ENCODE measurements at places on chromosomes 3 and 15.

DNA sequence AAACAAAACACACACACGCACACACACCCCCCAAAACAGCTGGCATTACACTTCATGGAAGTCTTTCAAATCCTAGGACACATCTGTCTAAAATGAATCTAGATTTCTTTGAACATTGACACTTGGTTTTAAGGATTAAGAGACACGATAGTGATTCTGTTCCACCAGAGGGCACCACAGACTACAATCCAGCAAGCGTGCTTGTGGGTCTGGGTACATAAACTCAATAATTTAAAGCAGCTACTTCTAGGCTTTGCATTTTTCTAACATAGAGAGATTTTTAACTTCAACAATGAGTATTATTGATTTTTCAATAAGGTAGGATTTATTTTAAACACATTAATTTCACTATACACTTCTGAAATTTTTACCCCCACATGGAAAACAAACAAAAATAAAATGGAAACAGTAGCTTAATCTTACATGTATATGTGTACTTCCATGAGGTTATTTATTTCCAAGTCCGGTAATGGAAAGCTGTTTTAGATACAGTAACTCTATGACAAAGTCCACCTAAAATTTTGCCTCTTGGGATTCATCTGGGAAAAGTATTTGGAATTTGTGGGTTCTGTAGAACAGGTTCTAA is 564.0 kb upstream of the TGFBR2 start:
- DNase-seq: peak; percentile 34

- no peak for DNase-seq
Observed at GRCh38 chr3:60386306-60386705, 864.9 kb downstream of the FHIT start.

DNA sequence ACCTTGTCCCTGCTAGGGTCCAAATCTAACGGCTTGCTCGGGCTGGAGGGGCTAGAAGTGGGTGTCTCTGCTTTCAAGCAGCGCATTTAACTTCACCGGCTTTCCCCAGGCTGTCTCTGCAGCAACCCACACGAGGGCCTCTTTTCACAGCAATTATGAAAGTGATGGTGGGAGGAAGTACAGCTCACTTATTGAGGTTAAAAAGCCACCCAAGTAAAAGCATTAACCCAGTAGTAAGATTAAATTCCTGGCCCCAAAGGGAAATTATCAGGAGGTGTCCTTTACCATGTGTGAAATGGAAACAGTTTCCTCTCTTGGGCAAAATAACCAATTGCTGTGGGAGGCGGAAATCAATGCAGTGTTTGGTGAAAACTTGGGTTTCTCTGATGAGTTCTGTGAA is 41.1 kb downstream of the NGRN start:
- DNase-seq: no peak

- no peak for DNase-seq
Observed at GRCh38 chr3:66456711-66457173, 44.1 kb downstream of the LRIG1 start.

DNA sequence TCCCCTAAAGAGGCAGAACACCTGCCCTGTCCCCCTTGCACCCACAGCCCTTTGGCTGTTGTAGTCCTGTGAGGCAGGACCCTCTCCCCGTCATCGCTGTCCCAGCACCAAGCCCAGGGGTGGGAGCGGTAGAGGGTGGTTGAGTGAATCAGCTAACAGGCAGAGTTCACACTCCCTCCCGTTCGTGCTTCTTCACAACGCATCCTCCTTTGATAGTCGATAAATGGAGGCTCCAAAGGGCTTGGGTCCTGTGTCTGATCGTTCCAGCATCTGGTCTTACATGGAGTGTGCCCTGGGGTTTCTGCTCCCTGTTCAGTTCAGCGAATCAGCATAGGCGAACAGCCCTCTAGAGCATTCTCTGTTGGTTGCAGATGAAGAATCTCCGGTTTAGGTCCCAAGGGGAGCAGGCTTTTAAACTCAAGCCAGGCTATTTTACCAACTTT is 820 bp upstream of the HMCES start:
- DNase-seq: peak; percentile 35

DNA sequence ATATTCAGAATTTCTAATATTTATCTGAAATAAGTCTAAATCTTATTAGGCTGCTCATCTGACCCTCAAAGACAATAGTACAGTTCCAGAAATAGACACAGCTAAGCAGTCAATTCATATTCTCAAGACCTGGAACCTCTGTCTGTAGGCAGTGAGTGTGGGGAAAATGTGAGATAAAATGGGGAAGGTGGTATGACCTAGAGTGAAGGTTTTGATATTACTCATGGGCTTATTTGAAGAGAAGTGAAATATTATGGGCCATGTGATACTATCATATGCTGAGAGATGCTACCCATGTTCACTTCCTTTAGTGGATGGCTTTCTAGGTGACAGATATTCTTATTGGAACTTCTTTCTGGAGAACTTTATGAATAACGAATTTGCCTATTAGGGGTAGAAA is 33.5 kb downstream of the TGFBR2 start:
- no peak for DNase-seq

- DNase-seq: no peak
Observed at GRCh38 chr15:48336940-48337339, 5.7 kb downstream of the DUT start.

- DNase-seq: no peak
Observed at GRCh38 chr15:66760968-66761725, 59.1 kb downstream of the SMAD6 start.

DNA sequence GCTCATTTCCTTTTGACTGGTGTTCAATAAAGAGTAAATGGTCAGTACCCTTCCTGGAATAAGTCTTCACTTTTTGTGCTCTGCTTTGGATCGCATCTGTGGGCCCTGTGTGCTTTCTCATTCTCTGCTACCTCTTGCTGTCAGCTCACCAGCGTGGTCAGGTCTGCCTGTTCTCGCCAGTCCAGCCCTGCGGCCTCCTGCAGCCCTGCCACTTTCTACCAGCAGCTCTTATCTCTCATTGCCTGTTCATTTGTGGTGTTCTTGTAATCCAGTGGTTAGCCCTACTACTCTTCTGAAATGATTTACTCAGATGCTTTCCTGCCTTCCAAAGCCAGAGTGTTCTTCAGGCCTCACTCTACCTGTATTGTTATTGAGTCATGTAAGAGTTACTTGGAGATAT is 54.8 kb downstream of the CHCHD6 start:
- no peak for DNase-seq

DNA sequence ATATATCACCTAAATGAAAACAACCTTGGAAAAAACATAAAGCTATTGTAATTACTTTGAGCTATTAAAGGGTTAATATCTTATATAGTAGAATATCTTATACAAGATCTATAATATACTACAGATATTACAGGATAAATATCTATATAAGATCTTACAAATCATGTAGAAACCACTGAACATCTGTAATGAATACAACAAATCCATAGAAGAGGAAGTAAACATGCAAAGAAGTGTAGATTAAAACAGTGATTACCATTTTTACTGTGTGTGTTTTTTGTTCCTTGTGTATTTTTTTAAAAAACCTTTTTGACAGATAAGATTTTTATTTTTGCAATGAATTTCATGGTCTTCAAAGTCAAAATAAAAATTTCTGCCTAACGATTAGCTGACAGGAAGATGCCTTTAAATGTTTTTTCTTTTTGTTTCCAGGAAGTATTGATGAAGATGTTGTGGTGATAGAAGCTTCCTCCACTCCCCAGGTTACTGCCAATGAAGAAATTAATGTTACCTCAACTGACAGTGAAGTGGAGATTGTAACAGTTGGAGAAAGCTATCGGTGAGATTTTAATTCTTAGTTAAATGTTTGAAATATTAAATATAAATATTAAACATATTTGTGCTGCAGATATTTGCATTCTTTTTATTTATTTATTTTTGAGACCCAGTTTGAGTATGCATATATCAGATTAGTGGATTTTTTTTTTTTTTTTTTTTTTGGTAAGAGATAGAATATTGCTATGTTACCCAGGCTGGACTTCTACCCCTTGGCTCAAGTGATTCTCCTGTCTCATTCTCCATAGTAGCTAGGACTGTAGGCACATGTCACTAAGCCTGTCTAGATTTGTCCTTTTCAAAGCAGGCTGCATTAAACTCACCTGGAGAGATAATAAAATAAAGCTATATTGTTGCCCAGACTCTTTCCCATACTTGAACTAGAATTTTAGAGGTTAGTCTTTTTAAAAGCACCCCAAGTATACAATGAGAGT is 52.8 kb upstream of the CCNB2 start:
- DNase-seq: no peak

- DNase-seq: no peak
Observed at GRCh38 chr3:13772321-13772745, 107.5 kb downstream of the WNT7A start.

DNA sequence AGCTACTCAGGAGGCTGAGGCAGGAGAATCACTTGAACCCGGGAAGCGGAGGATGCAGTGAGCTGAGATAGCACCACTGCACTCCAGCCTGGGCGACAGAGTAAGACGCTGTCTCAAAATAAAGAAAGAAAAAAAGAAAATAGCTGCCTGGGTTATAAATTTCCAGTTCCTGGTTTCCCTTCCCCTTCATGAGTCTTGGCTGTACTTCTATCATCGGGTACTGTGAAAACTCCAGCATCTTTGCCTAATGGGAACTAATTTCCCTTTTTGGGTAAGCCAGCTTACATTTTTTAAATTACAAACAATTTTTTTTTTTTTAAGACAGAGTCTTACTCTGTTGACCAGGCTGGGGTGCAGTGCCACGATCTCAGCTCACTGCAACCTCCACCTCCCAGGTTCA is 15.0 kb downstream of the DENND4A start:
- no peak for DNase-seq

- DNase-seq: peak; percentile 42
Observed at GRCh38 chr15:65646486-65646885, 24.7 kb downstream of the SLC24A1 start.

DNA sequence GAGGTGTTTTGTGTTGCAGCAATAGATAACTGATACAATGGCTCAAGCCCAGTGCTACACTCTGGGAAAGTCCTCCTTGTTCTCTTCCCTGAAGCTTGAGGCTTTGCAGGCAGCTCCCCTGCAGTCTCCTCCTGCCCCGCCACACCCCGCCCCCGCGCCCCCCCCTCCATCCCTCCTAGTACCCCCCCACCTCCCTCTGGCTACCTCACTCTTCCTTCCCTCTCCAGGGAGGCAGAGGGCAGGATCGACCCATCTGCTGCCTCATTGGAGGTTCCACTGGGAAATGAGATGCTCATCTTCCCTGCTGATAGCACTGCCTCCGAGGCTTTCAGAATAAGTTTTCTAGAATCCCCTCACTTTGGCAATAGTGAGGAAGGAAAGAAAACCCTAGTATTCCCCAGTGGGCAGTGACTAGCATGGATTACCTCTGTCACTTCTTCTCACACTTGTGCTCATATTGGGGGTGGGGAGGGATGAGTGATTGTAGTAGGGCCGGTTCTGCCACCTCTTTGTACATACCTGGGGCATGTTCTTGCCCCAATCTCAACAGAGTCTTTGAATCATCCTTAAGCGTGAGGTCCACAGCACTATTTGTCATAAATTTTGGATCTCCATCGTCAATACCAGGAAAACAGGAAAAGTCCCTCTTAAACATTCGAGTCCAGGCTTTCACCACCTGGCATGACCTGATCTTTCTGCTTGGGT is 16.3 kb upstream of the RAB7A start:
- no peak for DNase-seq

GRCh38 chr15:61518191-61518950 is 289.3 kb upstream of the RORA start:
- no peak for DNase-seq

DNA sequence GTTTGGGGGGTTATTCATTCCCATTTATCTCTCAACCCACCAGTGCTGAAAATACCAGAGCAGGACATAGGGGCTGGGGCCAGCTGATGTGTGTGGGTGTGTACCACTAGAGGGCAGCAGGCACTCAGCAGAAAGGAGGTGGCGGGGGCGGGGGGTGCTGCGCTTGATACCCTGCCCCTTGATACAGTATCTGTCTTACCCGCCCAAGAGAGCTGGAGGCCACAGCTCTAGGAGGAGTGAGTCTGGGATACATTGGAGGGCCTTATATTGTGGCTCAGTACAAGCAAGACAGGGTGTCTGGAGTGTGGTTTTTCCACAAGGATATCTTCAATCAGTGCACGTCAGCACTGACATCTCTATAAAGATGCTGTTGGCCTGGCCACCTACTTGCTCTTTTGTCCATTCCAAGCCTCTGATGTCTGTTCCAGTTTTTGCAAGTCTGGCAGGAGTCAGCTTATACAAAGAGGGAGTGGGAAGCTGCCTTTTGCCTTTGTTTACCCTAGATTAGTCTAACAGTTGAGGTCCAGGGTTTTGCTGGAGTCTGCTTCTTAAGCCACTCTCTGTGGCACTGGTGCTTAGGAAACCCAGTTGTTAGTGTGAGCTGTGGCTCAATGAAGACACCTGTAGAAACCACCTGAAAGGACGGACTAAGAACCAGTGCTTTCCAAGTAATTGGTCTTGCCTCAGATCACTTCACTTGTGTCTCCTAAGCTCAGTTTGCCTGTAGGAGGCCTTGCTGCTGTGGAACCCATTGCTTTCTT is 1.5 kb upstream of the RBM15B start:
- DNase-seq: peak; percentile 66

- no peak for DNase-seq
Observed at GRCh38 chr3:125435231-125435630, 60.1 kb upstream of the ZNF148 start.

GRCh38 chr15:68924866-68925560 is 5.3 kb upstream of the SPESP1 start:
- peak; percentile 75 for DNase-seq

GRCh38 chr3:188021041-188021440 is 132.9 kb upstream of the LPP start:
- no peak for DNase-seq

GRCh38 chr3:66452303-66453011 is 48.4 kb downstream of the LRIG1 start:
- DNase-seq: no peak

DNA sequence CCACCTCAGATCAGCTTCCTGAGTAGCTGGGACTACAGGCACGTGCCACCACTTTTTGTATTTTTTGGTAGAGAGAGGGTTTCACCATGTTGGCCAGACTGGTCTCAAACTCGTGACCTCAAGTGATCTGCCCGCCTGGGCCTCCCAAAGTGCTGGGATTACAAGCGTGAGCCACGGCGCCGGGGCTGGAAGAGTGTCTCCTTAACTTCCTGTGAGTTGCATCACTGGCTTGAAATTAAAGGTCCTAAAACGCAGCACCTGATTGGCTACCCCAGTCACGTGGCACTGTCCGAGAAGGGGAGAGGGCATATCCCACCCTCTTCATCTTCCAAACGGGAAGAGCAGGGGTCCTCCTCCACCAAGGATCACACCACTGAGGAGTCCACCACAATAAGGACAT is 5.5 kb upstream of the FAM174B start:
- DNase-seq: no peak

- DNase-seq: no peak
Observed at GRCh38 chr3:175227126-175227525, 368.0 kb downstream of the NAALADL2 start.

- DNase-seq: no peak
Observed at GRCh38 chr3:123576122-123576521, 8.7 kb downstream of the HACD2 start.

DNA sequence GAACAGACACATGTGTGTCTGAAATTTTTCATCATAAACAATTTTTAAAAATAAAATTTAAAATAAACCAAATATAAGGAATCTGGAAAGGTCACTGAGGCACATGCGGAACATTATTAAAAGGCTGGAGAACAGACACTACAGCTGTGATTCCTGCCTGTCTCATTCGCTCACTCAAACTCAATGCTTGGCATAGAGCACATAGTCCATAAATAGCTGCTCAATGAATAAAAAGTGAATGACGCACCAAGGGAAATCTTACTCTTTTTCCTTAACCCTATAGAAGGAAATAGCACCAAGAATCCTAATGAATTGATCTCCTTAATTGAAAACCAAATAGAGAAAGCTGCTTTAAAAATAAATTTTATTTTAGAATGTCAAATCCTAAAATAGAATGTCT is 98.4 kb downstream of the FSIP1 start:
- DNase-seq: no peak
